ENCODE measurements at places on chromosomes 1 and 21.
A peak's percentile ranks its signal among the peaks of the same experiment; 100 is the strongest.

DNA sequence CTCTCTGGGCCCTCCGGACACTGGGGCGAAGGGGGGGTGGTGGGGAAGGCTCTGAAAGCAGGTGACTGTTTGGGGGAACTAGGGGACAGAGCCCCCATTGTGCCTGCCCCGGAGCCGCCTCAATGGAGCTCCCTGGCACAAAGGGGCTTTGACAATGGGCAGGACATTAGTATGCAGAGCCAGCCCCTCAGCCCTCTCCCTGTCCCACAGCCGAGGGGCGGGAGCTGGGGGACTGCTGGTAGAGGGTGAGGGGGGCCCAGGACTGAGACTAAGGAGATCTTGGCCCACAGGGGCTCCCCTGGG, 7.8 kb downstream of the KCNJ10 start:
- H3K36me3 ChIP-seq, result no peaks in the 10 kb centered on the region
- H3K4me3 ChIP-seq, result no peak overlapping the region
- no peaks in the 10 kb centered on the region for H3K4me1 ChIP-seq

GRCh38 chr1:146032631-146033219, 11.2 kb upstream of the HJV start:
- H3K27ac ChIP-seq, result no peak overlapping the region
- no peaks in the 10 kb centered on the region for H3K4me1 ChIP-seq
- H3K36me3 ChIP-seq, result no peaks in the 10 kb centered on the region
- DNase-seq, result no peak
- H3K27me3 ChIP-seq, result no peaks in the 10 kb centered on the region

- H3K36me3 ChIP-seq, result peaks cover 8% of the 10 kb centered on the region
- H3K4me3 ChIP-seq, result no peak overlapping the region
- no peaks in the 10 kb centered on the region for H3K27me3 ChIP-seq
- H3K4me1 ChIP-seq, result peaks cover 27% of the 10 kb centered on the region
Measured at GRCh38 chr1:1345860-1346500, 3.2 kb downstream of the DVL1 start.

GRCh38 chr1:219151467-219151866, 22.2 kb upstream of the LYPLAL1 start:
- H3K27me3 ChIP-seq, result no peaks in the 10 kb centered on the region
- no peak overlapping the region for H3K27ac ChIP-seq
- DNase-seq, result no peak
- no peak overlapping the region for H3K4me3 ChIP-seq
- no peaks in the 10 kb centered on the region for H3K36me3 ChIP-seq

DNA sequence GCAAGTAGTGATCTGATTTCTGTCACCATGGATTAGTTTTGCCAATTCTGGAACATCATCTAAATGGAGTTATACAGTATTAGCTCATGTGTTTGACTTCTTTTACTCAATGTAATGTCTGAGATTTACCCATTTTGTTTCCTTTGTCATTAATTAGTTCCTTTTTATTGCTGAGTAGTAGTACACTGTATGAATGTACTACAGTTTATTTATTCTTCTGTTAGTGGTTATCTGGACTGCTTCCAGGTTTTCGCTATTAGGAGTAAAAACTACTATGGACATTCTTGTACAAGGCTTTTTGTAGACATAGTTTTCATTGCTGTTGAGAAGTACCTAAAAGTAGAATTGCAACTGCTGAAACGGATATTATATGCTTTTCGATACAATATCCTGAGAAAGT, 14.1 kb downstream of the SUCO start:
- H3K4me1 ChIP-seq, result peaks cover 32% of the 10 kb centered on the region
- no peak overlapping the region for H3K27ac ChIP-seq
- no peaks in the 10 kb centered on the region for H3K27me3 ChIP-seq
- no peaks in the 10 kb centered on the region for H3K36me3 ChIP-seq
- no peak for DNase-seq

- no peak overlapping the region for H3K4me3 ChIP-seq
- no peaks in the 10 kb centered on the region for H3K36me3 ChIP-seq
- no peaks in the 10 kb centered on the region for H3K27me3 ChIP-seq
- no peaks in the 10 kb centered on the region for H3K4me1 ChIP-seq
Measured at GRCh38 chr1:177646757-177647730, 322.8 kb downstream of the SEC16B start.

- H3K27me3 ChIP-seq, result no peaks in the 10 kb centered on the region
- peaks cover 7% of the 10 kb centered on the region for H3K4me1 ChIP-seq
- DNase-seq, result no peak
- H3K4me3 ChIP-seq, result peak overlapping the region; percentile 7
Measured at GRCh38 chr21:37220433-37220980, 46.6 kb downstream of the VPS26C start.

DNA sequence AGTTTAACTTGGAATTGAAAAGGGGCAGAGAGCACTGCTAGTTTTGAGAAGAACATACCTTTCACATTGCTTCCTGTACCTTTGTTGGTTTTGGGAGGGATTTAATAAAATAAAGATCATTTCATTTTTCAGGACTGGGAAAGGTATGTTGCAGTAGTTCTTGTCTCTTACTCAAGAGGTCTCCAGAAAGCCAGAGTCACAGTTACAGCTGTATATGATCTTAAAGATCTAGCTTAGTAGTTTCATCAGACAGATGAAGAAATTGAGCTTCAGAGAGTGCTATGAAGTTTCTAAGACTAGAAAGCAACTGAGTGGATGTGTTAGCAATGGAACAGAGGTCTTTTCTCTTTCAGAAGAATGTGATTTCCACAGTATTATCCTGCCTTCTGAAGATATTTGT, 1.0 kb downstream of the OR10K2 start:
- DNase-seq, result no peak
- no peaks in the 10 kb centered on the region for H3K27me3 ChIP-seq
- no peaks in the 10 kb centered on the region for H3K36me3 ChIP-seq
- H3K4me3 ChIP-seq, result no peak overlapping the region
- no peaks in the 10 kb centered on the region for H3K4me1 ChIP-seq

GRCh38 chr1:61640531-61641530, 84.1 kb downstream of the TM2D1 start:
- no peaks in the 10 kb centered on the region for H3K27me3 ChIP-seq
- no peak overlapping the region for H3K4me3 ChIP-seq
- H3K36me3 ChIP-seq, result no peaks in the 10 kb centered on the region
- DNase-seq, result no peak

- H3K36me3 ChIP-seq, result no peaks in the 10 kb centered on the region
- H3K4me3 ChIP-seq, result peak overlapping the region; percentile 87
- peak overlapping the region; percentile 92 for H3K27ac ChIP-seq
- H3K4me1 ChIP-seq, result peaks cover 21% of the 10 kb centered on the region
- no peaks in the 10 kb centered on the region for H3K27me3 ChIP-seq
Measured at GRCh38 chr1:231420959-231421545, 1.0 kb downstream of the EGLN1 start.

- no peak overlapping the region for H3K27ac ChIP-seq
- no peak overlapping the region for H3K4me3 ChIP-seq
- DNase-seq, result no peak
- H3K36me3 ChIP-seq, result no peaks in the 10 kb centered on the region
Measured at GRCh38 chr1:68815632-68816031, 318.8 kb upstream of the DEPDC1 start.

DNA sequence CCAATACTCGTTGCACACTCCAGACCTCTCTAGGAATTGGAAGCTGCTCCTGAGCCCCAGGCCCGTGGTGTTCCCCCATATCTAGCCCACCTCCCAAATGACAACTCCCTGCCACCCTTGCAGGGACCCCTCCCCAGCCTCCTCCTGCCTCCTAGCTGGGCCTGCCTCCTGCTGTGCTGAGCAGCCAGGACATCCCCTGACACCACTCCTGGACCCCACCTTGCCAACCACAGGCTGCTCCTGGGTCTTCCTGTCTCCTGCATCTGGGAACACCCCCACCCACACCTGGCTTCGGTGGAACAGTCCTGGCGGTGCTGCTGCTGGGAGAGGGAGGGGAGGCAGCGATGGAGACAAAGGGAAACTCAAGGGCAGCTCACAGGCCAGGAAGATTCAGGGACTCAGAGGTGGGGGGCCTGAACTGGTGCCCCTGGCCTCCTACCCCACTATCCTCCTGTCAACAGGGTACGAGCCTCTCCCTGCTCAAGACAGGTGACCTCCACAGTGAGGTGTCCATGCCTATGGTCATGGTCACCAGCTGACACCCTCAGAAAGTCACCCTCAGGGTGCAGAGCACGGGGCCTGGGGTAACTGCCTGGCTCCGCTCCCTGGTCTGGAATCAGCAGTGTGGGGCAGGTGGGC, 81.2 kb downstream of the RIPK4 start:
- peaks cover 20% of the 10 kb centered on the region for H3K4me1 ChIP-seq
- H3K4me3 ChIP-seq, result no peak overlapping the region
- no peak overlapping the region for H3K27ac ChIP-seq
- DNase-seq, result no peak
- H3K27me3 ChIP-seq, result no peaks in the 10 kb centered on the region

DNA sequence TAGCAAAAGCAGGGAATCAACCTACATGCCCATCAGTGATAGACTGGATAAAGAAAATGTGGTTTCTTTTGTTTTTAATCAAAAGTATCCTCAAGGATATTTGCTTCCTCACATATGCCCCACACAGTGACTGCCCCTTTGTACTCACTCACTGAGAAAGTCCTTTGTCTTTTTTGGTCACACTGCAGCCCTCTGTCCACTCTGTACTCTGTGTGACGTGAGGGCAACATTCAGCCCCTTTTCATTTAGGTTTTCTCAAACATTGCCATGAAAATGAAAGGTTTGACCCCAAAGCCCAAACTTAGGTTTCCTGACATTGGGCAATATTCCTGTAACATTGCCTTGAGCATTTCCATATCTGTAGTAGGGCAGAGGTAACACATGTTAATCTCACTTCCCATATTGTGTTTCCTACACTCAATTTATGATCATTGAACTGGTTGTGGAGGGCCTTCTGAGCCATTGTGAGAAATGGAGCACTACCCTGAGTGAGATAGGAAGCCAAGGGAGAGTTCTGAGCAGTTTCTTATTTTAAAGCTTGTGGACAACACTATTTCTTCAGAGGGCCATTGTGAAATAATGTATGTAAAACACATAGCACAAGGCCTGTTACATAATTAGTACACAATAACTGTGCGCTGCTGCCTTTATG, 501.9 kb upstream of the C1orf87 start:
- no peaks in the 10 kb centered on the region for H3K27me3 ChIP-seq
- H3K36me3 ChIP-seq, result no peaks in the 10 kb centered on the region
- no peak overlapping the region for H3K27ac ChIP-seq
- no peak for DNase-seq
- H3K4me1 ChIP-seq, result peaks cover 16% of the 10 kb centered on the region
- H3K4me3 ChIP-seq, result no peak overlapping the region

- no peaks in the 10 kb centered on the region for H3K27me3 ChIP-seq
- H3K27ac ChIP-seq, result peak overlapping the region; percentile 65
- H3K4me3 ChIP-seq, result no peak overlapping the region
- DNase-seq, result no peak
Measured at GRCh38 chr1:119674835-119675289, 26.8 kb upstream of the ZNF697 start.

GRCh38 chr1:33685256-33685655, 178.6 kb upstream of the HMGB4 start:
- H3K4me3 ChIP-seq, result no peak overlapping the region
- no peak overlapping the region for H3K27ac ChIP-seq
- H3K36me3 ChIP-seq, result no peaks in the 10 kb centered on the region
- H3K27me3 ChIP-seq, result peaks cover 5% of the 10 kb centered on the region

DNA sequence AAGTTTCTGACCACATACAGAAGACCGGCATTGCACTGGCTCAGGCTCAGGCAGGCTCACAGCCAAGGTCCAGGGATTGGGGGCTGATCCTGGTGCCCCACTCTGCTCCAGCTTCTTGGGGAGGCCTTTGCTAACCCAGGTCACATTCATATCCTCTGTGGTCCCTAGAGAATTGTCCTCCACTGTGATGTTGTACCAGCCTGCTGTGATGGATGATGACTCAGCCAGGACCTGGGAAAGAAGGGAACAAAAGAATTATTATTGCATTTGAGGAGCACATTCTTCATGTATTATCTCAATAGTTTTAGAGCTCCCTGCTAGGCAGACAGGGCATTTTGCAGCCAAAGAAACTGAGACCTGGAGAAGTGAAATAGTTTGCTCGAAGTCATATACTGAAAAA, 114.3 kb upstream of the ETV3 start:
- no peaks in the 10 kb centered on the region for H3K27me3 ChIP-seq
- no peak overlapping the region for H3K4me3 ChIP-seq
- H3K27ac ChIP-seq, result no peak overlapping the region
- no peaks in the 10 kb centered on the region for H3K36me3 ChIP-seq
- no peaks in the 10 kb centered on the region for H3K4me1 ChIP-seq
- DNase-seq, result no peak

DNA sequence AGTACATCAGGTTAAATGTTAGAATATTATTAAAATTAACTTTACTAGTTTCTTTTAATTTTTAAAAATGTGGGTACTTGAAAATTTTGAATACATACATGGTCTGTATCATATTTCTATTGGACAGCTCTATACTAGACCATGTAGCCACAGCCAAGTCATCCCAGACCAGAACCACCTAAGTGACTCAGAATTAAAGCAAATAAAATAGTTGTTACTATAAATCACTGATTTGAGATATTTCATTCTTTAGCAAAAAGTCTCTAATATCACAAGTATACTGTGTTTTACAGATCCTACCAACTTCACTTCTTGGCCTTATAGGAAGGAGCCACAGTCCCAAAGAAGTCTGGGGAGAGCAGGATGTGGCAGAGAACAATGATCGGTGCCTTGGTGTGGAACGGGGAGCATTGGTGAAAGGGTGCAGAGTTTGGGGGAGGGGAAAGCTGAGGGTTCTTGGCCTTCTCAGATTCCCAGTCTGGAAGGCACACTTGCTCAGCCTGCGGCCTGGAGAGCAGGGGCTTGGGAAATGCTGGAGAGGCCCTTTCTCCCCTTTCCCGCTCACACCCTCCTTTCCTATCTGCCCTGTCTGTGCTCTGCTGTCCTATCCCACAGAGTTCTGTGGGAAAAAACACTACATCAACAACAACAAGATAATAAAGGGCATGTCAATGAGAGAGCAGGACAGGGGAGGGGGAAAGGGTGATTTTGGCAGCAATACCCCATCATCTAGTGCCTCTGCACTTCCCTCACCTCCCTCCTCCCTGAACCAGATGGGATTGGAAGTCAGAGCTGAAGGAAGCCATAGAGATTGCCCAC, 122.1 kb downstream of the NGF start:
- no peaks in the 10 kb centered on the region for H3K4me1 ChIP-seq
- H3K27me3 ChIP-seq, result no peaks in the 10 kb centered on the region
- H3K4me3 ChIP-seq, result no peak overlapping the region
- no peaks in the 10 kb centered on the region for H3K36me3 ChIP-seq

- H3K4me1 ChIP-seq, result peaks cover 9% of the 10 kb centered on the region
- DNase-seq, result no peak
- H3K4me3 ChIP-seq, result no peak overlapping the region
- H3K27ac ChIP-seq, result no peak overlapping the region
- no peaks in the 10 kb centered on the region for H3K27me3 ChIP-seq
Measured at GRCh38 chr1:93840956-93841482, 38.0 kb downstream of the DNTTIP2 start.

Data from thyroid gland (tissue), 4 donors.